ENCODE measurements at places on chromosomes 16 and 17. TPM values are rescaled to one million over a fixed set of nuclear protein-coding genes. Genes with fewer than 3 reads are reported as not detected.

The PAFAH1B1 gene
- 145 TPM for total RNA-seq

The TEX14 gene
- total RNA-seq = 0.27 TPM

The SLC6A2 gene
- total RNA-seq = not detected

The MT3 gene
- not detected for total RNA-seq
